ENCODE measurements at places on chromosomes 12 and 14. TPM values are rescaled to one million over a fixed set of nuclear protein-coding genes. Genes with fewer than 3 reads are reported as not detected.

ANO4 gene
- not detected for total RNA-seq

RAPGEF3 gene
- 0.55 TPM for total RNA-seq

GRCh38 chr14:52080158-52080800 is 11.4 kb upstream of the NID2 start:
- no peak for DNase-seq

PLEK2 gene
- 4.0 TPM for total RNA-seq

NGB gene
- total RNA-seq: not detected

DNA sequence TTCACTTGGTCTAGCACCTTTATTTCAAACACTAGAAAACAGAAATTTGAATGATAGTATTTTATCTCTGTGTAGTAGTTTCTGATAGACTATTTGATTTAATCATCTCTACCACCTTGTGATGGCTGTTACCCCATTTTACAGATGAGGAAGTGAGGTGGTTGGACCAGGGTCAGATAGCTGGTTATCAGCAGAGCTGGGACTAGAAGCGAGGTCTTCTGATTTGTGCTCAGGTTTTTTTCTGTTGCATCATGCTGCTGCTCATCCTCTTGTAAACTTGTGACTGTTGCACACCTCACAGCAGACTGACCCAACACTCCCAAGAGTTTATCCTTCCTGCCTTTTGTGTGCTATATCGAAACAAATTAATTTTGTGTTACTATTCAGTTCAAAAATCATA is 10.1 kb upstream of the MANSC4 start:
- no peak for DNase-seq

DNA sequence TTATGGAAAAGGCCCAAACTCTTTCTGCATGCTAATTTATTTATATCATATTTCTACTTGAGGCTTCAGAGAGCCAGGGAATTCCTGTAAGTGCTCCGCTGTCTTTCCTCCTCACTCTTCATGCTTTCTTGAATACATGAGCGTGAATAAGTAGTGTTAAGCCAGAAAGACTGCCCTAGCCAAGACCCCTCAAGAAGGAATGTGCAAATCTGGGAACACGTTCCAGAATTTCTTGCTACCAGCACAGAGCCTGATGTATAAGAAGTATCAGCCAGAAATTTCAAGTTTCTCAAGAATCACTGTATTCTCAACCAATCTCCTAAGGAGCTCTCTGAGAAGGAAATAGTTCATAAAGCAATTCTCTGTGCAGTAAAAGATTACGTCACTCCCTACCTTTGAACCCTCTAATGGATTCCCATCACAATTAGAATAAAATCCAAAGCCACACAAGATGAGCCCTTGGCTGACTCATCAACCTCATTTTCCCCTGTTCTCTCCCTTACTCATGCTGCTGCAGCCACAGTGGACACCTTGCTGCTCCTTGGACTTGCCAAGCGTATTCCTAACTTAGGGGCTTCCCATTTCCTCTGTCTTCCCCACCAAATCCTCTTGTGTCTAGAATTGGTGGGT is 6.9 kb upstream of the TSPAN8 start:
- DNase-seq: no peak

DNA sequence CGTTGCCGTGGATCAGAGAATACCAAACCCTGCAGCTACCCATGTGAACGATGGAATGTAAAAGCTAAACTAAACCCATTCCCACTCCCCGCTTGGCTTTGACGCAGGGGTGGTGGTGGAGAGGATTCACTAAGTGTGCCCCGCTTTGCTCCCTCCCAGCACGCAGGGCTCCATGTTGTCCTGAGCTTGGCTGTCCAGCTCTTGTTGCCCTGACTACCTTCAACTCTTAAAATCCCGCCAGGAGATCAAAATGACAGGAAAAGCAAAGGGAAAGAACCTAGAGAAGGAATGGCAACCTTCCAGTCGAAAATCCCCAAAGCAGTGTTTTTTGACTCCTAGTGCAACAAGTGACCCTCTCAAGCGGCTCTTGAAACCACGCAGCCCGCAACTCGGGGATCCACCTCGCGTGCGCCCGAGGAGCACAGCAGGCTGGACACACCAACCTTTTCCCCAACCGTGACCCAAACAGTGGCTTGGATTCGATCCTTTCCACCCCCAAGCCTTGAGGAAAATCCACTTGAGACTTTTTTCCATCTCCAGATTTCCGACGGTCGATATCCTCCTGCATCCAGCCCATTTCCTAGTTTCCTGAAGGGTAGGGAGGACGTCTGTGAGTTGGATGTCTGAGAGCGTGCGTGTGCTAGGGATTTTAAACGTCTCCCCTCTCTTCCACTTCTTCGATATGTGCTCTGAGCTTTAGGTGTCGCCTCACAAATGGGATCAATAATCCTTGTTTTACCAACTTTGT is 1.4 kb downstream of the SYT10 start:
- DNase-seq: no peak

ESPL1 gene
- 1.6 TPM for total RNA-seq

TNS2 gene
- 5.1 TPM for total RNA-seq

SERPINA4 gene
- total RNA-seq: not detected

DNA sequence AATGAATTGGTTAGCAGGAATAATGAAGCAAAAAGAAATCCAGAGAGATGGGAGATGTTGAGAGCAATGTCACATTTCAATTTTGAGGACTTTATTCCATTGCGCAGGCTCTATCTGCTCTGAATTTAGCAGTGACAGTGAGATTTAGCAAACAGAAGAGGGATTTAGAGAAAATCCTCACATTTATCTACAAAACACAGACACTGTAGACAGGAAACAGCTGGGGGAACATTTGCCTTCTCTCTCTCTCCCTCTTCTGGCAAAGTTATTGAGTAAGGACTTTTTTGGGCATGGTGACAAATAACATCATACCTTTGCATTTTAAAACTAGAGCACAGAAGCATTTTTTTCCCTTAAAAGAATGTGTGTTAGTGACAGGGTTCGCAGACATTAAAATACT is at the start of gene IGF1:
TSS of gene IGF1 (minus strand) at position 158 of the 400 bp plus-strand sequence. CDS start 182 bp downstream, outside the sequence.
- DNase-seq: no peak

TPH2 gene
- total RNA-seq: not detected

AGAP2 gene
- 66.4 TPM for total RNA-seq

All from T-cell (primary cell).